ENCODE measurements at places on chromosomes 12 and 14.
A peak's percentile ranks its signal among the peaks of the same experiment; 100 is the strongest.

DNA sequence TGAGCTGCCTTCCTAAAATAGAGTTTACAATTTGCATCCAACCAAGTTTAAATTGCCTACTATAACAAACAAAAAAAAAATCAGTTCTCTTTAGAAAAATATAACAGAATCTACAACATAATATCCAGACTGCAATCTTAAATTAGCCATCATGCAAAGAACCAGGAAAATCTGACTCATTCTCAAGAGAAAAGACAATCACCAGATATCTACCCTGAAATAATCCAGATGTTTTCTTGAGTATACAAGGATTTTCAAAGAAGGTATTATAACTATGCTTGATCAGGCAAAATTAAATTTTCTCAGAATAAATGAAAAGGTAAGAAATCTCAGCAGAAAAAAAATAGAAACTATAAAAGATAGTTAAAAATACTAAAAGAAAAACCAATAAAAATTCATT is 115.6 kb downstream of the CCER1 start:
- no peak for DNase-seq

DNA sequence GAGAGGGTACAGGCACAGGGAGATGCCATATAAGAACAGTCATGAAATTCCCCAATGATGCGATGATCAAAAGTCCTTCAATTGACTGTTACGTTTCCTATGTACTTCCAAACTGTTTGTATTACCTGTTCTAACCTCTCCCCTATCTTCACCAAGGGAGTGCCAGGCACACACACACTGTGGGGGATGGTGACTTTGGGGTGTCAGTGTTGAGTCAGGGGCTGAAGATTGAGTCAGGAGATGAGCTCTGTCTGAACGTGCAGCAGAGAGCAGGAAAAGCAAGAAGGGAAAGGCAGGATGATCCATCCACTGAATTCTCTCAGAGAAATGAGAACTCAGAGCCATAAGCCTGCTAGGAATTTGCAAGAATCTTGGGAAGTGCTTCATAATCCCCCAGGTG is 153.4 kb downstream of the EFCAB11 start:
- DNase-seq: no peak

GRCh38 chr14:65297744-65298143 is 114.8 kb upstream of the FUT8 start:
- no peak for DNase-seq

GRCh38 chr12:66251049-66251448 is 51.2 kb upstream of the HELB start:
- DNase-seq: no peak

GRCh38 chr14:56170028-56170427 is 51.8 kb downstream of the PELI2 start:
- DNase-seq: no peak

GRCh38 chr14:31307618-31308017 is 100.0 kb upstream of the HECTD1 start:
- no peak for DNase-seq

DNA sequence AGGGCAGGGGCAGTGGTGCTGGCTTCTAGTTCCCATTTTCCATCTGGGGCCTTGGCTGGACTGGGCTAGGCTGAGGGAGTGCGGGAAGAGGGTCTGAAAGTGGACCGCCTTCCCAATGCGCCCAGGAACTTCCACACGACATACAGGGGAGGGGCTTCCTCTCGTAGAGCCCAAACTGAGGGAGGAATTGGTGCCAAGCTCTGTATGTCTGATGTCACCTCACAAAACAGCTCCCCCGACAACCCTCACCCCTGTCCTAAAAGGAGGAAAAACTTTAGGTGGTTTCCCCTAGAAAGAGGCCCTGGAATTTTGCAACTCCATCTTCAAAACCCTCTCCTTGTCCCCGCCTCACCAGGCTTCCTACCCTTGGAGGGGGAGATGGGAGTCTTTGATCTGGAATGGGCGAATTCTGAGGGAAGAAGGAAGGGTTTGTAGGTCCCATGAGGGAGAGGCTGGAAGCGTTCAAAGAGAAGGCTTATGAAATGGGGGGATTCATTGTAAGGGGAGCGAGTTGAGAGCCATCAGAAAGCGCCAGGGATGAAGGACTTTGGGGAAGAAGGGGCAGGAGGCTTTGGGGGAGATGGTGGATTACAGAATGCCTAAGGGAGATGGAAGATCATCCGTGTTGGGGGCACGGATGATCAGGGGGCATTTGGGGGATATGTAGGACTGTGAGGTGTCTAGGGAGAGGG is 844 bp downstream of the GLTP start:
- DNase-seq: no peak

- no peak for DNase-seq
These were observed 67.6 kb downstream of the POLR3B start for GRCh38 chr12:106425061-106425702.

GRCh38 chr14:67943947-67944346 is 124.4 kb downstream of the RAD51B start:
- peak; percentile 90 for DNase-seq

DNA sequence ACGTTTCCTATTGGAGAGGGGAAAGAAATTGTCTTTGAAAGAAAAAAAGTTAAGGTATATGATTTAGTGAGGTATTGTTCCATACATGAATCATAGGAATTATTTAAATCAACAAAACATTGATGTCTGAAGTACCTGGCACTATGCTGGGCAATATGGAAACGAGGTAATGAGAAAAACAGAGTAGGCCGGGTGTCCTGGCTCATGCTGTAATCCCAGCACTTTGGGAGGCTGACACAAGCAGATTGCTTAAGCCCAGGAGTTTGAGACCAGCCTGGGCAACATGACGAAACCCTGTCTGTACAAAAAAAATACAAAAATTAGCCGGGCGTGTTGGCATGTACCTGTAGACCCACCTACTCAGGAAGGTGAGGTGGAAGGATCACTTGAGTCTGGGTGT is 45.9 kb downstream of the AEBP2 start:
- DNase-seq: no peak

- peak; percentile 89 for DNase-seq
These were observed 907 bp upstream of the EFS start for GRCh38 chr14:23365732-23366425.

- no peak for DNase-seq
These were observed 116.9 kb downstream of the DIP2B start for GRCh38 chr12:50621399-50622300.

- no peak for DNase-seq
These were observed 54.6 kb downstream of the NCOR2 start for GRCh38 chr12:124512667-124513296.

DNA sequence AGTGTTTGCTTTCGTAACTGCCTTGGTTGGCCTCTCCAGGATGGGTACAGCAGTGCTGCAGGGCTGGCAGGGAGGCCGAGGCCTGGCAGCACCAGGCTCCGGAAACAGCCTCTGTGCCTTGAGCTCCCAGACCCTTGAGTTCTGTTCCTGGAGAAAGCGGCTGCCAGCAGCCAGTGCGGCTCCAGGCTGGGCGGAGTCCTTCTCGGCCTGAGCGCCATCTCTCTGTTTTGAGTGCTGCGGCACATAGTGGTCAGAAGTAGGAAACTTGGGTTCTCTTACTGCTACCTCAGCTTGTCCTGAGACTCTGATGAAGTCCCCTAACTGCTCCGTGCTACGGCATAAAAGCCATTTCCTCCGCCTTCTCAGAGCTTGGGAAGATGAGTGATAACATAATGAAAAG is 65.9 kb downstream of the KCNA1 start:
- DNase-seq: no peak

- DNase-seq: no peak
These were observed 24.2 kb downstream of the NINJ2 start for GRCh38 chr12:638953-639557.

DNA sequence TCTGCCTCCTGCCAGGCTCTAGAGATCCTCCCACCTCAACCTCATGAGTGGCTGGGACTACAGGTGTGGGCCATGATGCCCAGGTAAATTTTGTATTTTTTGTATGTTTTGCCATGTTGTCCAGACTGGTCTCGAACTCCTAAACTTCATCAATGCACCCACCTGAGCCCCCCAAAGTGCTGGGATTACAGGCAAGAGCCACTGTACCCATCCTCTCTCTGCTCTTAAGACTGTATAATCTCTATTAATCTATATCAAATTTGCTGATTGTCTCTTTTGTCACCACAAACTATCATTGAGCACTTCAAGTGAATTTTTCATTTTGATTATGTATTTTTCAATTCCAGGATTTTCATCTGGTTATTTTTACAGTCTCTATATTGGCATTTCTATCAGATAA is 440.3 kb downstream of the NOVA1 start:
- no peak for DNase-seq

DNA sequence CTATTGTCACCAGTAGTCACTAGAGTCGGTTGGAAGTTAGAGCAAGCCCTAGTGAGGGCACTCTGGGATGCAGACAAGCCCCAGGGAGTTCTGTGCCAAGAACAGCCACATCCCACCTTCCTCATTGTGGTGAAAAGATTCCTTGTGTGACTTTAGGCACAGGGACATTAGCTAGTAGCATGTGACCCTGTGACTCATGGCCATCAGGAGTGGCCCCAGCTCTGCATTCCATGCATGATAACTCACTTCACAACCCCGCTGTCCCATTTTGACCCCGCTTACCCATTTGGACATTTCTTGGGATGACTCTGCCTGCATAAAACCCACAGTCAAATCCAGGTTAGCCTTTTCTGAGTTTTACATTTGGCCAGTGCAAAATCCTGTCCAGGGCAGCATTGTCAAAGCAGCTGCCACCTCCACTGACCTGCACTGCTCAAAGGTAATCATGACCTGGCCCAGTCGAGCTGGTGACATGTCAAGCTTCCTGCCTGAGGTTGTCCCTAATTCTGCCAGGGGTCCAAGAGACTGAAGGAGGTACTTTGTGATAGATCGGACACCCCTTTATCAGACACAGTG is 430.5 kb downstream of the DPF3 start:
- DNase-seq: no peak

DNA sequence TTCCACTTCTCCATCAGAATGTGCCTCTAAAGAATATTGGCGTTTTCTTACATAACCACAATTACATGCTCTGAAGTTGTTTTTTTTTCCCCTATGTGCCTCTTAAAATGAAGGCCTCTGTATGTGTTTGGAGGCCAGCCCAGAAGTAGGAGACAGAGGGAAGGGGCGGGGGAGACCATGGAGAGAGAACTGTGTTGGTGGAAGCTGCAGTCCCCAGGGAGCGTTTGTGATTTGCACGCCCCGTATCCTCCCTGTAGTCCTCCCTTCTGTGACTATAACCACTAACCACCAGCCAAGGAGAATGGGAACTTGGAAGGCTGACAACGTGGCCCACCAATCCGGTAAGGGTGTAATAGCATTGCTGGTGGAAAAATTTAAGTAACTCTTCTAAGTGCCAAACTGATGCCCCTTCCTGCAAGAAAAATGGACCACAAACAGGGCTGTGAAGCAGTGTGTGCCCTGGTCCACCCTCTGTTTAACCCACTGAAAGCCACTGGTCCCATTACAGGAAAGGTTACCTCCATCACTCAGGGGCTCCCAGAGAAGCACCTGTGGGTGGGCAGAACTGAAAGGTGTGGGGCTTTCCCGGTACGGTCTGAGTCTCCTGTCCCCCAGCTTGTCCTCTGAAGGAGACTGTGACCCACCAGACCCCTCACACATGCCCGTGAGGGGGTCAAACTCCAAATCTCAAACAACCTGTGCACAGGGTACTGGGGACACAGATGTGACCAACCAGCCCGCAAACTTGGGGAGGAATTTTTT is 36.8 kb downstream of the CCDC88C start:
- DNase-seq: peak; percentile 64

DNA sequence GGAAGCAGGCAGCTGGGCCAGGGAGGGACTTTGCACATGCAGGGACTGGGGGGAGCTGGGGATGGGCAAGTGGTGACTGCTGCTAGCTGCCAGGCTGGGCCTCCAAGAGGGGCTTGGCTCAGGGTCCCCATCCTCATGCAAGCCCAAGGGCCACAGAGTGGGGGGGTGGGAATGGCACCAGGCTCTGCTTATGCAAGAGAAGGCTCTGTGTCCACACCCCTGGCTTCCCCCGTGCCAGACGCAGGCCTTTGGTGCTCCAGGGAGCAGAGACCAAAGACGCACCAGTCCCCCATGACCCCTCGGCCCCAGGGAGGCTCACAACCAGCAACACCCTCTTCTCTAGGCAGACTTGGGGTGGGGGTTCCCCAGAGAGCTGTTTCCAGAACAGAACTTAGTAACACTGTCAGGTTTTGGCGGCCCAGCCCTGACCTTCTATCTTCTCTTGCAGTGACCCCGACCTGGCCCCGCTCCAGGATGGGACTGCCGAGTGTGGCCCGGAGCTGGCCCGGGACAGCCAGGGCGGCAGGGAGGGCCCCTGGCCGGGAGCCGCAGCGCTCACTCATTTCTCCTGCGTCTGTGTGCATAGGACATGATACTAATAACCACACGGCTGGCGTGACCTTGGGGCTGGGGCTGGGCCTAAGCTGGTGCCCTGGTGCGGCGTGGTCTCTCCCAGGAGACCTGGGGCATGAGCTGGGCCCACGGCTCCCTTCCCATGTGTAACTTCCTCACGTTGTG is 14.3 kb downstream of the XRCC3 start:
- DNase-seq: no peak

DNA sequence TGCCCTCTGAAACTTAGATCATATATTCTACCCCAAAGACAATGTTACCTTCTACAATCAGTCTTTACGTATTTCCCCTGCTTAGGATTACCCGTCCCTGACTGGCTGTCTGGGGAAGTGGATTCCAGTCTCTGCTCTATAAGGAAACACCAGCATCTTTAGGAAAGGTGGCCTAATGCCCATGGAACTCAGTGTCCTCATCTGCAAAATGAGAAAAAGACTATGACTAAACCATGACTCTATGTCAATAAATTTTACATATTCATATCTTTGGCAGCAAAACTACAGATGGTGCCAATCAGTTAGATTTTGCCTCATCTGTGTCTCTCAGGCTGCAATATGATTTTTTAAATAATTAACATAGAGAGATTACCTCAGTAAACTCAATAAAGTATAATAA is 133.8 kb downstream of the ITPR2 start:
- no peak for DNase-seq

GRCh38 chr14:93953263-93953662 is 23.1 kb downstream of the ASB2 start:
- no peak for DNase-seq

GRCh38 chr12:88895634-88896033 is 315.4 kb upstream of the KITLG start:
- DNase-seq: no peak

- DNase-seq: no peak
These were observed 1.2 kb upstream of the COX14 start for GRCh38 chr12:50110762-50111351.

- DNase-seq: no peak
These were observed 1.2 kb upstream of the NEMF start for GRCh38 chr14:49853572-49854375.

DNA sequence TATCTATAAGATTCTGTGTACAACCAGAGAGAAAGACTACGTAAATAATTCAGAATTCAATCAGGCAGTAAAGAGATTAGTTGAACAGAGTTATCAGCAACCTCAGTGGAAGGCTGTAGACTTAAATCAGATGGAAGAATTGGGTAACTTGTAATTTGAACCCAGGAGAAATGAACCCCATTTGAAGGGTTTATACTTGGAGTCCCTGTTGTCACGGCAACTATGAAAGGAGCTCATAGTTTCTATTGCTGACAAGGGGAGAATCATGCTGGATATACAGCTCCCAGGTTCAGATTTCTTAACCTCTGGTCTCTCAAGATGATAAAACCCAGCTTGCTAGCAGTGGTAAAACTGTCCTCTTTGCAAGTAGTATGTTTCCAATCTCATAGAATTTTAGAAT is 54.4 kb upstream of the BMP4 start:
- DNase-seq: no peak

Data from urinary bladder (tissue), 4 donors.